Umbilical cord (tissue), 2 donors: ENCODE measurements at places on chromosomes 2 and 18. TPM values are rescaled to one million over a fixed set of nuclear protein-coding genes. Genes with fewer than 3 reads are reported as not detected.

- DNase-seq = no peak
Observed at GRCh38 chr2:84846741-84847142, 34.1 kb downstream of the TRABD2A start.

GRCh38 chr2:37391711-37392110, 47.3 kb downstream of the QPCT start:
- no peak for DNase-seq

DNA sequence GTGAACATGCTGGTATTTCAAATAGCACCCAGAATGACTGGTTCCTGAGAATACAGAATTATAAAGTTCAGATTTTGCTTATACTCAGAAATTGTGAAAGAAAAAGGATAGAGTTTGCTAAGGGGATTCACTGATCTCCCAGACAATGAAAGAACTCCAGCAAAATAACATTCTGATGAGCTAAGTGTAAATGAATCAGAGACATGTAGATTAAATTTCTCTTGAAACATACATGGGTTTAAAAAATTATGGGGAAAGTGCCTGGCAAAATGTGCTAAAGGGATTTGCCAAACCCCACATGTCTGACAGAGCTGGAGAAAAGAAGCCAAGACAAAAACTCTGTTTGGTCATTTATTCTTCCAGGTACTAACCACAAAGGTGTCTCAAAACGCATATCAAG, 116.3 kb downstream of the FTCDNL1 start:
- no peak for DNase-seq

DNA sequence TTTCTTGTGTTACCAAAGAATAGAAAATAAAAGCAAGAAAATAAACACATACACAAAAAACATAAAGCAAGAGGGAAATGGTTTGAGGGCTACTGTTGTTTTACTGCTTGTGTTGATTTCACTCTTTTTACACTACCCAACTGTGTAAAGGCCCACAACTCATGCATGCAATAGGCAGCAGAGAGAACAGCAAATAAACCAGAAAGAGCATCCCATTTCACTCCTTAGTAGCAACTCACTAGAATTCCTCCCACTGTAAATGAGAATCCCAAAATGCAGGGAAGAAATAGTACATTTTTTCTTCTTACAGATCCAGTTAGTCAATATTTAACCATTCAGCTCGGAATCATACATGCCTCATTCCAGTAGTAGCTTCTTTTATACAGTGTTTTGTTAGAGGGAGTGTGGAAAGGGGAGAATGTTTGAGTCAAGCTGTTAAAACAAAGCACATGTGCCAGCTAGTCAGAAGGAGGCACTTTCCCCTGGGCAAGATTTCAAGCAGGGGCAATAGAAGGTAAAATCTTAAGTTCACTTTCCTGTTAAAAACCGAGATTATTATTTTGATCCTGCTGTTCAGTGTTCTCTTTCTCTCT, 147.2 kb upstream of the FAM98A start:
- no peak for DNase-seq

HOXD9 gene
- 1.9 TPM for total RNA-seq

ASPRV1 gene
- 2.2 TPM for total RNA-seq

MATN3 gene
- total RNA-seq = 4.1 TPM

CRYBA2 gene
- total RNA-seq = not detected
